ENCODE measurements at places on chromosomes 3 and 15.

DNA sequence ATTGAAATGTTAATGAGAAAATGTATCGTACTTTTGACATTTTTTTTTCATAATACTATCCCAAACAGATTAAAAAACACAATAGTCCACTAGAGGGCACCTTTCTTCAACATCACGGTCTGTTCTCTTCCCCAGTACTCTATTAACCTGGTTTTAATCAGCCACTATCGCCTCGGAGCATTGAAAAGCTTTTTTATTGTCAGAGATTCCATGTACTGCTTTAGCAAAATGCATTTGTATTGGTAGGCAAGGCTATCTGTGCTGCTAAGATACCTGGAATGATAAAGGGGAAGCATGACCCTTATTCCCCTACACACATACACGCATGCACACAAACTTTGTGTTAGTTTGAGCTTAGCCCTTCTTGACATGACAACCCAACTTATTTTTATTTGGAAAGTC lies 160.1 kb upstream of the IL12A start:
- DNase-seq: peak; percentile 13

DNA sequence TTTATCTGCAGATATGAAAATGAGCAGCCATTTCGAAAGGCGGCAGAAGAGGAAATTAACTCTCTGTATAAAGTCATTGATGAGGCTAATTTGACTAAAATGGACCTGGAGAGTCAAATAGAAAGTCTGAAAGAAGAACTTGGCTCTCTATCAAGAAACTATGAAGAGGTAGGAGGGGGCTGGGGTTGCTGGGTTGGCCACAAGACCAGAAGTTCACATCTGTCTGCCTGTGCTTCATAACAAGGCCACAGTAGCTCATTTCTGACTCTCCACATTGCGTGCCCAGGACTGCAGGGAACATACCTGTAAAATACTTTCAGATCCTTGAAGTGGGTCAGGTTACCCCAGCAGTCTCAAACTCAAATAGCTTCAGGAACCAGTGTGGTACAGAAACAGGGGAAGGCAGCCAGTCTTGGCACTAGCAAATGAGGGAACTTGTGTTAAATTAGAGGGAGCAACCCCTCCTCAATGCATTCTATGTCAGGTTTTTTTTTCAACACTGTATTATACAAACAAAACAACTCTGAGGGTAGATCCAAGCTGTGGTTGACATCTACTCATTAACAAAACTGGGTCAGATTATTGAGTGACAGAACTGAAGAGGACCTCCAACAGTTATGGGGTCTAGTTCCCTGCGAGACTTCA lies 48.7 kb downstream of the BFSP2 start:
- DNase-seq: no peak

DNA sequence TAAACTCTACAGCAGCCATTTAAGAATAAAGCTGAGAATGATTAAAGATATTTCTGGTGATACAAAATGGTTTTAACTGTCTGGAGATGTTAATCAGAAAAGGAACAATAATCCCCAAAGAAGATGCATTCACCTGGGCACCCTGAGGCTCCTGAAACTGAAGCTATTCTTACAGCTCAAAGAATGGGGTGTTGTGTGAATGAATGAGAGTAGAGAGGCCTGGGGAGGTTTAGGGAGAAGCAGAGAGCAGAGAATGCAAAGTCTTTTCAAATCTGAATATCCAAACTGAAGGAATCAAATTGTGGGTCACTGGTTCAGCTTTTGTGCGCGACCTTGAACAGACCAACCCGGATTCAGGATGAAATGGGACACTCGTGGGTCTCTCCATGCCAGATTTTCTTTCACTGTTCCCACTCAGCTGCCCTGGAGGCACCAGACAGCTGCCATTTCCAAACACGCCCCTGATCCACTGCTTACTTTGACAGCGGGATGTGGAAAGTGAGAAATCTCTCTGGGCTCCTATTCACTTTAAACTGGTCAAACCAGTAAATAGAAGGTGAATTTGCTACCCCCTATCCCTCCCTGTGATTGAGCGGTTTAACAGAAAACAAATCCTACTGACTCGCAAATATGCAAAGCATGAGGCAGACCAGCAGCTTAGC lies 485.5 kb upstream of the THBS1 start:
- no peak for DNase-seq

DNA sequence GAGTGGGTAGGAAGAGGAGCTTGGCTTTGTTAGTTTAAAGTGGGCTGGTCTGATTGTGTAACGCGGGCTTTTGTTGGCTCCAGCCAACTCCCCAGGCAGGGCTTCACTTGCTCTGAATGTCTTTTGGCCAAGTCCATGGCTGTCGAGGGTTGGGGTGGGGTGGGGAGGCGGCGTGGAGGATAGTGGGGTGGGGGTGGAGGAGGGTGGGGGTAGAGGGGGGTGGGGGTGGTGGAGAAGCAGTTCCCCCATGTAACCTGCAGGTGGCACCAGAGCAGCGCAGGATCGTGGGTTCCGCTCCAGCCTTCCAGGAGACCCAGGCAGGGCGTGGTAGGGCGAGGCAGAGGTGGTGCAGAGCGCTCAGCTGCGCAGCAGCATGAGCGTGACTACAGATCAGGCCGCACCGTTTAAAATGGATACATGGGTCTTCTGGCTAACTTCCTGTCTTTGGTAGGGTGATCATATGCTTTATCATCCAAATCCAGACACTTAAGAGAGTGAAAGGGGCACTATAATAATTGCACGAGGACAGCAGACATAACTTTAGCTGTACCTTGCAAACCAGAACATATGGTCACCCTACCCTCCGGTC lies 28.3 kb downstream of the GOLGA6A start:
- peak; percentile 42 for DNase-seq

DNA sequence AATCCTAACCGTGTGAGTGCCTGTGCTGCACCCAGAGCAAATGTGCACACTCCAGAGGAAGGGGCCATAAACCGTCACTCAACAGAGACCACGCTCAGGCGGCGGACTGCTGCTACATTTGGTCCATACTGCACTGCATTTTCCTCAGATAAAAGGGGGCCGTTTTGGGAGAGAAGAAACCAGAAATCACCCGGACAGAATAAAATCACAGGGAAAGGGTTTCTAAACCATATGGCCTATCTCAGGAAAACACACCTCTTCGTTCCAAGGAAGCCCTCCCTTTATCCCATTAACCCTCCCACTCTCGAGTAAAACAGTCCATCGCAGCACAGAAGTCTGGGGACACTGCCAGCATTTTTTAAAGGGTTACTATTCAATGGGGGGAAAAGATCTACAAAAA lies 7.6 kb downstream of the IL17RD start:
- DNase-seq: no peak

GRCh38 chr3:10479311-10479710 lies 26.1 kb downstream of the ATP2B2 start:
- no peak for DNase-seq

DNA sequence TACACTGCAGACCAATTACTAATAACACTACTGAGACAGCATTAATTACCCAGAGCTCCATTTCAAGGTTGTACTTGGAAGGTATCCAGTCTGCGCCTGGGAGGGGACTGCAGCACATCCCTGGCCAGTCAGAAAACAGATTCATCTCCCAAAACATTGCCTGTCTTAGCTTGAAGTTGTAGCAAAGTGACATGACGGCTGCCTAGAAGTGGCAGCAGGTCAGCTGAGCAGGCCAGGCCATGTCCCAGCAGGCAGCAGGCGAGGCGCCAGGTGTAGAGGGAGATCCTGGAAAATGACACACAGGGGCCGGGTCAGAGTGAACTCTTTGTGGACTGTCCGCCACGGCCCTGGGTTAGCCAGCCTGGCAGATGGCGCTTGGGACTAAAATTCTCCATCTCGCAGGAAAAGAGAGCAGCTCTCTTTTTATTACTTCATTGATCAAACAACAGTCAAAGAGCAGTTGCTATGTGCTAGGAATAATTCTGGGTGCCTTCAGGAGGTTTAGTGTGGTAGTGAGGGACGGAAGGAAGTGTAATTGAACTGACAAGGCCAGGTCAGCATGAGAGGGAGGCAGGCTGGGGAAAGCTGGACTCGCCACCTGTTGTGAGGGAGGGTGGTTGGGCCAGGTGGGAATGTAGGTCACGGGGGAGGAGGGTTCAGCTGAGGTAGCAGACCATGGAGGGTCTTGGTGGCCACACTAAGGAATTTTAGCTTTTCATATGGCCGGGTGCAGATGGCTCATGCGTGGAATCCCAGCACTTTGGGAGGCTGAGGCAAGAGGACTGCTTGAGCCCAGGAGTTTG lies 1.3 kb upstream of the MAP6D1 start:
- DNase-seq: no peak

DNA sequence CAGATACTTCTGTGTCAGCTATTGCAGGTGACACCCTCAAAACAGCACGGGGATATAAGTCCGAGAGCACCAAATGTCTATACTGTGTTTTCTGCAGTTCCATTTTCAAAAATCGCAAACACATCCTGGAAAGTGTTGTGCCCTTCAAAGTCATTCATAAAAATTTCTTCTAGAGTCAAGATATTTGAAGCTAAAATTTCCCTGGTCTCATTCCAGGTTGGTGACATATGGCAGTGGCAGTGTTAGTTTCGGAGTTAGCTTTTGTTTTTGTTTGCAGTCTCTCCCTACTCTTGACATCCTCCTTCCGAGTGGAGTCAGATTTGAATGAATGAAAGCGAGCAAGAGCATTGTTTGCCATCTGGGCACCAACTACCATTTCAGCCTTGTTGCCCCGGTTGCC lies 3.2 kb upstream of the FSIP1 start:
- DNase-seq: no peak

DNA sequence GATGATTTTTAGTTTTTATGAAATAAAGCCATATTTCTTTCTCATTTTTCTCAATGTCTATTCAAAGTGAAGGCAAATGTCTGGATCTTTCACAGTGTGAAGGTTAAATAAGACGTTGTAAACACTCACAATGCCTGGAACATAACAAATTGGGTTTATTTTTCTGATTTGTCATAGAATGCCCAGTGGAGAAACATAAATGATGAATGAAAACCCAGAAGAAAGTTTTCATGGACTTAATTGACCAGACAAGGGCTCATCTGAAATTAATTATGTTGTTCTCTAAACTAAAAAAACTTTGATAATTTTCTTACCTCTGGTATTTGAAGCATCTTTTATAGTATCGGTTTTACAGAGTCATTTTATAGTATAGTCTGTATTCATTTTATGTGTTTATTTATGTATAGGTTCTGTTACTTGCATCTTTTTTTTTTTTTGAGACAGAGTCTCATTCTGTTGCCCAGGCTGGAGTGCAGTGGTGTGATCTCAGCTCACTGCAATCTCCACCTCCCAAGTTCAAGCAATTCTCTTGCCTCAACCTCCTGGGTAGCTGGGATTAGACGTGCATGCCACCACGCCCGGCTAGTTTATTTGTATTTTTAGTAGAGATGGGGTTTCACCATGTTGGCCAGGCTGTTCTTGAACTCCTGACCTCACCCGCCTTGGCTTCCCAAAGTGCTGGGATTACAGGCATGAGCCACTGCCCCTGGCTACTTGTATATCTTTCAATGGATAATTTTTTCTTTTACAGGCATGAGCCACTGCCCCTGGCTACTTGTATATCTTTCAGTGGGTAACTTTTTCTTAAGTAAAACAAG lies 15.1 kb upstream of the BNIP2 start:
- no peak for DNase-seq

DNA sequence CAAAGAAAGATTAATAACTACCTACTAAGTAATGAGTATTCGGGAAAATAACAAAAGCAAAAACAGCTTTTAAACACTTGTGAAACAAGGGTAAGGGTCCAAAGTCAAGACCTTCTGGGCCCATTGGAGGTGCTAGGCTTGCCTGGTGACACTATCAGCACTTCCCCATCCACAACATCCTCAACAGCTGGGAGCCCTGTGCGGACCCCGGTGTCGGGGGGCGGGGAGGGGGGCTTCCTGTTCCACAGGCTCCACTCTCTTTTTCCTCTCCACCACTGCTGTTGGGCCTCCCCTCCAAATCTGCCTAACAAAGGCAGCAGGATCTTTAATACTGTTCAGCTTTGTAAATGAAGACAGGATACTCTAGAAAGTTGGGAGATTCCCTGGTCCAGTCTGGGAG lies 21.6 kb downstream of the NGRN start:
- DNase-seq: no peak

DNA sequence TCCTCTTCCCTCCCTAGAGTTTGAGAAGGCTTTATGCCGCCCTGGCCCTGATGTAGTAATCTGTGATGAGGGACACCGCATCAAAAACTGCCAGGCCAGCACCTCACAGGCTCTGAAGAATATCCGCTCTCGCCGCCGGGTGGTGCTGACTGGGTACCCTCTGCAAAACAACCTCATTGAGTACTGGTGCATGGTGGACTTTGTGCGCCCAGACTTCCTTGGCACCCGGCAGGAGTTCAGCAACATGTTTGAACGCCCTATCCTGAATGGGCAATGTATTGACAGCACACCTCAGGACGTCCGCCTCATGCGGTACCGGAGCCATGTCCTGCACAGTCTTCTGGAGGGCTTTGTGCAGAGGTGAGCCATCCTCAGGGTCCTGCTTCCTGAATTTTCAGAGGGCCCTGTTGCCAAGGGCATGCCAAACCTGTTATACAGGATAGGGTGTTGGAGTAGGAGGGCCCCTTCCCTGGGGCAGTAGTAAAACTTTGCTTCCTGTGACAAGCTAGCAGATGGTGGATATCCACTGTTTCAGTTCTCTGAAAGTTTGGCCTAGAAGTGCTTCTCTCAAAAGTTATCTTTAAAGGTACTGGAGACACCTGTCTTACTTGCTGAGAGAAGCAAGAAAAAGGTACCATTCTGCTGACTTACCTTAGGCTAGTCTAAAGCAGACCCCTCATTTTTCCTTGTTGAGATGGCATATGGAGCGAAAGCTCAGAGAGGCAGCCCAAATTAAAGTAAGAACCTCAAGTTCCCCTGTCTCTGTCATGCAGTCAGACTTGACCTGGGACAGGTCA lies 33.7 kb upstream of the TEX264 start:
- no peak for DNase-seq

DNA sequence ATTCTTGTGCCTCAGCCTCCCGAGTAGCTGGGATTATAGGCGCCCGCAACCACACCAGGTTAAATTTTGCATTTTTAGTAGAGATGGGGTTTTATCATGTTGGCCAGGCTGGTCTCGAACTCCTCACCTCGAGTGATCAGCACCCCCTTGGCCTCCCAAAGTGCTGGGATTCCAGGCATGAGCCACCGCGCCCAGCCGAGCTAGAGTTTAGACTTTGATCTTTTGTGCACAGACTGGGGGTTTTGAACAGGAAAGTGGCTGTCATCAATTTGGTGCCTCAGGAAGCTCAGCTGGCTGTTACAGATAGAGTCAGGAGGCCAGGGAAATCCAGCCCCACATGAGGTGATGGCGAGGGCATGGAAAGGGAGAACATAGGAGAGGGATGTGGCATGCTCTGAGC lies 19.3 kb upstream of the IREB2 start:
- no peak for DNase-seq

DNA sequence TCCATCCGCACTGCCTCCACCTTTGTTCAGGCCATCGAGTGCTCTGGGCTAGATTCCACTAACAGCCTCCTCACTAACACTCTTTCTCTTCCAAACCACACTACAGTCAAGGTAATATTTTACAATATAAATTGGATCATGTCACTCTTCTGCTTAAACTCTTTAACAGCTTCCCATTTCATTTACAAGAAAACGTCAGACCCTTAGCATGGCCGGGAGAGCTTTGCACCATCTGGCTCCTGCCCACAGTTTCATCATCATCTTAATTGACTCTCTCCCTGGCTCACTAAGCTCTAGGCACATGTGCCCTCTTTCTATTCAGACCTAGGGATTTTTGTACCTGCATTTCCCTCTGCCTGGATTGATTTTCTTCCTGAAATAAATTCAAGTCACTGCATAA lies 354.7 kb downstream of the FGF12 start:
- DNase-seq: no peak

GRCh38 chr3:184539801-184540435 lies 21.7 kb upstream of the EPHB3 start:
- no peak for DNase-seq

- DNase-seq: no peak
These were observed 25.6 kb downstream of the CLEC3B start for GRCh38 chr3:45051685-45052084.

GRCh38 chr3:134810850-134811249 lies 15.8 kb downstream of the EPHB1 start:
- DNase-seq: no peak
